ENCODE measurements at places on chromosomes 2 and 18. TPM values are rescaled to one million over a fixed set of nuclear protein-coding genes. Genes with fewer than 3 reads are reported as not detected.

The OTOS gene
- total RNA-seq: not detected

GRCh38 chr2:236319036-236319435 lies 54.8 kb upstream of the ASB18 start:
- DNase-seq: no peak

GRCh38 chr2:232838406-232838874 lies 31.6 kb upstream of the SNORC start:
- no peak for DNase-seq

The RAX gene
- total RNA-seq: not detected

DNA sequence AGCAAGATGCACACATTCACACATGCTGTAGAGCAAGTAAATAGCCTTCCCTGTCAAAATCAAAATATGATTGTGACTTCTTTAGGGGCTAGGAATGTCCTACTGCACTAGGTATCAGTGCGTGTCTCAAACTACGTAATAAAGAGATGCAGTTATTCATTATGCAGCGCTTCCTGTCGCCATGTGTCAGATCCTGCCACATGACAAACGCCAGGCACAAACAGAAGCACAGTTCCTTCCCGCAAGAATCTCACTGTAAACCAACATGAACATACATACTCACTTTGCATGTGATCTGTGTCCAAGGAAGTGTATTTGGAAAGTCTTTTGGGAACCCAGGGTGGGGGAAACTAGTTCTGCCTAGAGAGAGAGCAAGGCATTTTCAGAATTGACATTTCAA lies 599.9 kb downstream of the RNF144A start:
- DNase-seq: no peak

GRCh38 chr2:29123617-29124349 lies 8.6 kb downstream of the CLIP4 start:
- no peak for DNase-seq

The SGO2 gene
- 10.8 TPM for total RNA-seq

DNA sequence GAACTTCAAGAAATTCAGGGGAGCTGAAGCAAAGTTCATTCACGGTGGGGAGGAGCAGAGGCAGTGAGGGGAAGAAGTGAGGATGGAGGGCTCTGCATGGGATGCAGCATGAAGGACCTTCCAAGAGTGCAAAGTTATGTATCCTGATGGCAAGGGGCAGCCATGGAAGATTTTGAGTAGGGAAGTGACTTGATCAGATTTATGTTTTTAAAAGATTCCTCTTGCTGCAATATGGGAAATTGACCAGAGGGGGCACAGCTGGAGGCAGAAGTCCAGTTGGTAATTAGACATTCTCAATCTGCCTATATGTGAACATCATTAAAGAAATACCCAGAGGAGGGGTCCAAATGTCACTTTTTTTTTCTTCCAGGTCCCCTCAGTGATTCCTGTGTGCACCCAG lies 21.5 kb upstream of the ANXA4 start:
- DNase-seq: no peak

The TMEM182 gene
- total RNA-seq: 4.5 TPM

DNA sequence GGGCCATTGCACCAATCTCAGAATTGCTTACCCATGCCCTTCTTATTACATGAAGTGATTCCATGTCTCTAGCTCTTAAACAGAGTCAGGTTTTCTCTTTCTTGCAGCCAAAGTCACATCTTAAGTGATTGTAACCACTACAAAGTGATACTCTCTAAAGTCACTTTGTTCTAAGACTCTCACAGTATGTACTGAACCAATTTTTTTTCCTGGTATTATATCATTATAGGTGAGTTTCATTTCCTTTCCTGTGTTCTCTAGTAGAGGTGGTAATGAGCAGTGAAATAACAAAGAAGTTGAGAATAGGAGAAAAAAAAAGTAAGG lies 66.3 kb upstream of the DARS1 start:
- no peak for DNase-seq

The CRACDL gene
- total RNA-seq: not detected

The CFC1 gene
- not detected for total RNA-seq

GRCh38 chr2:173146590-173146989 lies 70.9 kb downstream of the MAP3K20 start:
- no peak for DNase-seq

DNA sequence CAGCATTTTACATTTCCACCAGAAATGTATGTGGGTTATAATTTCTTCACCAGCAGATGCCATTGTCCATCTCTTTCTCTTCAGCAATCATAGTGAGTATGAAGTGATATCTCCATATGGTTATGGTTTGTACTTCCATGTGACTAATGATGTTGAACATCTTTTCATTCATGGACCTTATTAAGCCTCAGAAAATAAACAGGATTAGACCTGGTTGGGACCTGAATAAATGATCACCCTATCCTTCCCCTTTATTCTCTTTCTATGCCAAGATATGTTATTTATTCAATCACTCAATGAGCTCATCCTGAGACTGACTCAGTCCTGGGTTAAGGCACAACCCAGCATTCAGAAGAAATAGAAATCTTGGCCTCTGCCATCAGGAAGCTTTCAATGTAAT lies 86.6 kb downstream of the ANTXR1 start:
- DNase-seq: no peak

The ITGA6 gene
- 26.8 TPM for total RNA-seq

- DNase-seq: no peak
Observed at GRCh38 chr2:8433390-8433789, 248.5 kb upstream of the ID2 start.

The RUFY4 gene
- not detected for total RNA-seq

DNA sequence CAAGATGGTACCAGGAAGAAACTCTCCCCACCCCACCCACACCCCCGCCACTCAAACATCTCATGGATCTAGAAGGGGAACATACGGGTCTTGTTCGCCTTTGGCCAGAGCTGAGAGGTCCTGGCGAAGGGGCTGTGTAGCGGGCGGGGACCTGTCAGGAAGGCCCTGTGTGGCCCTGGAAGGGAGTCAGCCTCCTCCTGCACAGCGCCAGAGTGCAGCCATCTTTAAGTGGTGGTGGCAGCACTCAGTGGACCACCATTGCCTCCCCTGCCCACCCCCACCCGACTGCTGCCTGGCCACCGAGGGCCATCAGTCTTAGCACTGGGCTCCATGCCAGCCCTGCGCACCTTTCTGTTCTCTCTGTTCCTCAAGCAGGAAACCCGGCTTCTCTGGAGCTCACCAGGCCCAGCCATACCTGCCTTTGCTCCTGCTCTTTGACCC lies 11.6 kb upstream of the FAHD2A start:
- no peak for DNase-seq

- no peak for DNase-seq
Observed at GRCh38 chr18:13612196-13612997, 114.0 kb downstream of the FAM210A start.

DNA sequence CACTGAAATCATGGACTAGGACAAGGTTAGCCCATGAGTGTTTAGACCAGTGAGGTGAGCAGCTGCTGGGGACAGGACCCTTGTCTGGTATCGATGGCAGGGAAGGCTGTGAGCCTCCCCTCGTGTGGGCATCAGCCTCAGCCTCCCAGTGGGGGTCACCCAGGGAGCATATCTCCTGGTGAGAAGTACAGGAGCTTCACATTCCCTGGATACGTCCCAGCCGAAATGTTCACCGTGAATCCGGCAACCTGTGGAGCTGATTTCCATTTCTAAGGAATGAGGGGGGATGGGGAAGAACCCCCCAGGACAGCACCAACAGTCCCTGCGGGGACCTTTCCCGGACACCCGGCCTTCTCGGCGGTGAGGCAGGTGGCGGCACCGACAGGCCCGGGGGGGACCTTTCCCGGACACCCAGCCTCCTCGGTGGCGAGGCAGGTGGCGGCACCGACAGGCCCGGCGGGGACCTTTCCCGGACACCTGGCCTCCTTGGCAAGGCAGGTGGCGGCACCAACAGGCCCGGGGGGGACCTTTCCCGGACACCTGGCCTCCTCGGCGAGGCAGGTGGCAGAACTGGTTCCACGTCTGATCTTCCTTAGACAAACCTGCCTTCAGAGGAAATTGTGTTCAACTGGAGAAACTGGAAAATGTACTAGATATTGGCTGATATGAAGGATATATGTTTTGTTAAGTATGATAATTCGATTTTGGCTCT lies 21.2 kb downstream of the RTP5 start:
- no peak for DNase-seq

DNA sequence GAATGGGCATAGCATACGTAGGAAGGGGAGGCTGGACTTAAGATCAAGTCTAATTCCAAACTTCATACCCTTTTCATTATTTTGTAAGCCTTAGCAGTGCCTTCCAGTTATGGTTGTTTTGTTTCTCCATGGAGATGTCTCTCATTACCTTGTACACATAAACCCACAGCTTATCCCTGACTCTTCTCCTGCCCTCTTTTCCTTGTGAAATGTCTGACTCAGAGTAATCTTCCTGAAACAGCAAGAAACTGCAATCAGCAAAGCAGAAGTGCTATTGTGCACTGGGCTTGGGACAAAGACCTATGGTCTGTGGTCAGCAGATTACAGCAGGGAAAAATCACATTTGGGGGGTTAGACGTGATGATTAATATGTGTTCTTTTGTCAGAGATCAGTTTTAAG lies 176.7 kb downstream of the IKZF2 start:
- no peak for DNase-seq

DNA sequence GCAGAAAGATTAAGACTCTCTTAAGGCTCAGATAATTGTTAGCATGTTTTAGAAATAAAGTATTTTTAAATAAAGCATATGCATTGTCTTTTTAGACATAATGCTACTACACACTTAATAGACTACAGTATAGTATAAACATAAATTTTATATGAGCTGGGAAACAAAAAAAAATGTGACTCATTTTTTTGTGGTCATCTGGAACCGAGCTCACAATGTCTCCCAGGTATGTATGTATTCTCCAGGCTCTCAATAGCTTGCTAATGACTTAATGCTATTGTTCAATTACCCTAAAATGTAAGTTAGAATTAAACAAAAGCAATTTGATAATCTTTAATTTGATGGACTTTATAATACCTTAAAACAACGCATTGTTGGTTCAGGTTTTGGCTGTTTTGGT lies 167.2 kb downstream of the NUP35 start:
- no peak for DNase-seq

The STPG4 gene
- not detected for total RNA-seq

The FBXO48 gene
- total RNA-seq: 0.72 TPM

DNA sequence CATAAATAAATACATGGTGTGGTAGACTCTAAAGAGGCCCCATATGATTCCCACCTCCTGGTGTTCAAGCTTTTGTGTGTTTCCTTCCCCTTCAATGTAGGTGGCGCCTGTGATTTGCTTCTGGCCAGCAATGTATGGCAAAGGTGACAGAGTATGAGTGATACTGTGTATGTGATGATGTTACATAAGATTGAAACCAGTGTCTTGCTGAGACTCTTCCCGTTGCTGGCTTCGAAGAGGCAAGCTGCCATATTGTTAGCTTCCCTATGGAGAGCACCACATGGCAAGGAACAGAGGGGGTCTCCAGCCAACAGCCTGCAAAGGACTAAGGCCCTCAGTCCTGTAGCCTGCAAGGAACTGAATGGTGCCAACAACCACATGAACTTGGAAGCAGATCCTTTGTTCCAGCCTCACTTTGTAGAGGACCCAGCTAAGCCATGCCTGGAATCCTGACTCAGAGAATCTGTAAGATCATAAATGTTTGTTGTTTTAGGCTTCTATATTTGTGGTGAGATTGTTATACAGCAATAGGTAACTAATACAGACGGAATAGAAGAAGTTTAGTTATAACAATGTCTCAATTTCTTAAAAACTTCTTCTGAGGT lies 1.7 kb upstream of the SMAD4 start:
- DNase-seq: peak; percentile 27

DNA sequence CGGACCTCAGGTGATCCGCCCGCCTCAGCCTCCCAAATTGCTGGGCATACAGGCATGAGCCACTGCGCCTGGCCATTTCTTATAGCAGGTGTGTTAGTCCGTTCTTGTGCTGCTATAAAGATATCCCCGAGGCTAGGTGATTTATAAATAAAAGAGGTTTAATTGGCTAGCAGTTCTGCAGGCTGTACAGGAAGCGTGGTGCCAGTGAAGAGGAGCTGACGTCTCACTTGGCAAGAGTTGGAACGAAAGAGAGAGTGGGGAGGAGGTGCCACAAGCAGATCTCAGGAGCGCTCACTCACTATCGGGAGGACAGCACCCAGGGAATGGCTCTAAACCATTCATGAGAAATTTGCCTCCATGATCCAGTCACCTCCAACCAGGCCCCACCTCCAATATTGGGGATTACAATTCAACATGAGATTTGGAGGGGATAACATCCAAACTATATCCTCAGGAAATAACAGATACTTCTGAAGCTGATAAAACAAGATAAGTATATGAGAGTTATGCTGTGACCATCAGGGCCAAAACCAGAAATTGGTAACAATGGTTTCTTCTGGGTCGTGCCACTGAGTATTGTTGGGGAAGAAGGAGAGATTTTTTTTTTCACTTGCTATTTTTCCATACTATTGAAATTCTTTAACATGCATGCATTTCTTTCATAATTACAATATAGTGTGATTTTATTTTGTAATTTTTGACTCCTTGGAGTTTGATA lies 7.4 kb upstream of the RMC1 start:
- DNase-seq: no peak

DNA sequence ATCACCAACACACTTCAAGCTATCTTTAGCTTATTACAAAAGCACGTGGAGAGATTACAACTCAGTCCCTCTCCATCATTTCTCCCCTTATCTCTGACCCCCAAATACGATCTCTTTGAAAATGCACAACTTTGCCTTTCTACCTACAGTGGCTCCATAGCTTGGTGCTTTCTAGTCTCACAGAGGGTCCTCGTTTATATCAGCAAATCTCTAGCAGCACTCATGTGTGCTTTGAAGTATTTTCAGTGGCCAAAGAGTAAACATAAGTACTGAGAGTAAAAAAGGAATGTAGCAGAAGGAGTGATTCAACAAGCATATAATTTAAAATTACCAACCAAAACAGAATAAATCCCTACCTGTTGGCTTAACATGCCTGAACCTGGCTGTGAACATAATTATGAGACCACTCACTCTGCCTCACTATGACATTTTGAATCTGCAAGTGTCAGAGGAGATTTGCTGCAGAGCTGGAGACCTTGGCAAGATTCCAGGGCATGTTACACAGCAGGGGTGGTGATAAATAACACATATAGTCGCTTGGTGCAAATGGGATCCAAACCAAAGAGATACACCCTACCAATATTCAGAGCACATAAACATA lies 54.6 kb downstream of the LAMA3 start:
- no peak for DNase-seq

DNA sequence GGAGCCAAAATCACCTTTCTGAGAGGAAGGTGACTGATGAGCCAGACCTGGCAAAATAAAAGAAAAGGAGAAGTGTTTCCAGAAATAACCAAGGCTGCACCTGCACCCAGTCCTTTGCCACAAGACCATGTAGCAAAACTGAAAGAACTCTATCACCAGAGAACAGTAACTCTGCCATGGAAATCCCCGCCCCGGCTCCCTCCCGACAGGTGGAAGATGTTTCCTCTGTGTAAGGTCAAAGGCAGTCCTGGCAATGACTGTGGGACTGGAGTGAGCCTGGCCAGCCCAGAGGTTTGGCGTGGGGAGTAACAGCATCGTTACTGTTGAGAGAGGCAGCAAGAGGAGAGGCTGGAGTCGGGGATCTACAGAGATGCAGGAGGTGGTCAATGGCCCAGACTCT lies 42.3 kb downstream of the SPRED2 start:
- DNase-seq: no peak

- DNase-seq: no peak
Observed at GRCh38 chr2:179186126-179186525, 78.5 kb downstream of the SESTD1 start.

The KCNE4 gene
- total RNA-seq: 2.4 TPM

All from H4 (cell line).